ENCODE measurements at places on chromosomes 1 and 21.

DNA sequence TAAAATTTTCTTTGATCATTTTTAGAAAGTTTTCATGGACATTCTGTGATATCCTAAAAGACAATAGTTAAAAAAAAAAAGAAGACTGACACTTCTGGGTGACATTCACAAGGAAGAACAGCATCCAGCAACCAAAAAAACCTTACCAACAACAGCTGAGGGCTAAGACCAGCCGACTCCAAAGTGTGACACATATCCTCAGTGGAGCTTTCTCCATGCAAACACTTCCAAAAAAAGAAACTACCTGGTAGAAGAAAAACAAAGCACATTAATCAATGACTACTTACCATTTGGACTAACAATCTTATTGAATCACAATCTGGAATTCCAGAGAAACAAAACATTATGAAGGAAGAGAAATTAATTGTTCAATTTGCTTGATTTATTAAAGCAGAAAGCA is 88.2 kb downstream of the IARS2 start:
- no peak for DNase-seq

- DNase-seq = no peak
Measured at GRCh38 chr1:225580238-225581099, 72.5 kb downstream of the ENAH start.

- no peak for DNase-seq
Measured at GRCh38 chr1:41754540-41754939, 164.2 kb downstream of the HIVEP3 start.

DNA sequence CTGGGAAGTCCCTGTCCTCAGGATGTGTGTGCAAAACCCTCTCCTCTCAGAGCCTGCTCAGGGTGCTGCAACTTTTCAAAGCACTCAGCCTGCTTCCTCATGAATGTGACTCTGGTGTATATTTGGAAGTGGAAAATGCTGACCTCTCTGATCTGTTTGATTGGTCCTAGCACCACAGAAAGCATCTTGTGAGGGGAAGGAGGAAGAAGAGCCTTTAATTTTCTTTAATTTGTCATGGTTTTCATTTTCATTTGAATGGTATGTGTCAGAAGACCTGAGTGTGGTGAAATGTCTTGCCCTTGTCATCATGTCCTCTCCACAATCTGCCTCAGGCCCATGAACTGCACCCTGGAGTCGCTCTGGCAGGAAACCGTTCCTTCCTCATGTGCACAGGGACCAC is 383.5 kb downstream of the NTNG1 start:
- no peak for DNase-seq

DNA sequence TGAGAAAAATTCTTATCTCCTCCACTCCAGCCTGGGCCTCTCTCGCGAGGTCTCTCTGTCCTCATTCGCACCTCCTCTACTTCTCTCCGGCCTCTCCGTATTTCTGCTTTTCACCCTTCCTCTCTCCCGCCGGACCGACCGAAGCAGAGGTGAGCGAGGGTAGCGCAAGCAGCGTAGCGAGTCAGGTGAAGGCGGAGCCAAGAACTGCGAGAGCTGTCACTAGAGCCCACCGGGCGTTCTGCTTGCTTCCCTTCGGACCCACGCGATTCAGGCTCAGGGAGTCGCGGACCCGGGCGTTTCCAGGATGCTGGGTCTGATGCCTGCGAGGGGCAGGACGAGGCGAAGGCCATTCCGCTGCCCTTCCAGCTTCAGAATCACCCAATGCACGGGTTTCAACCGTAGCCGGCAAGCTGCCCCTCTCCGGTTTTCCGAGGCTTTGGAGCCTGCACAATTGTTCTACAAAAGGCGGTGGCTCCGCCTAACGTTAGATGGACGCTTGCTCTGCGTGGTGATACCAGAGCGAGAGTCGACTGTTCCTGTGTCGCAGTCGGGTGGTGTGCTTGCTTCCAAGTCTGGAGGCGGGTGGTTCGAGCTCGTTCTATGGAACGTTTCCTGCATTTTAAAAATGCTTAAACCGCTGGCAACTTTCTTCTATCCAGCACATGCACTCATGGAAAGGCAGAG is 310.2 kb downstream of the FAM72C start:
- DNase-seq = no peak
